T follicular helper cell (primary cell): ENCODE measurements at places on chromosomes 7 and 10.

DNA sequence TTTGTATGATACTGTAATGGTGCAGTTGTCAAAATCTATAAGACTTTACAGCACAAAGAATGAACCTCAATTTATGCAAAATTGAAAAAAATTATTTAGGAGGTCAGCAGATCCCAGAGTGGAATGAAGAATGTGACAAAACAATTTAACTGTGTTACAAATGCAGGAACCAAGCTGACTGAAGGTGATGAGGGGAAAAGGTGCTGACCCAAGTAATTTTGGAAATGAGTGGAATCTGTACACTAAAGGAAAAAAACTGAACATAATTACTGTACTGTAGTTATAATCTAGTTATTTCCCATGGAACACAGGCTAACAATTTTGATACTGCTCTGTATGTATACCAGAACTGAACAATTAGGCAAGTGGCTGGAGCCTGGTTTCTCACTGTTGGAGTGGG is 31.2 kb upstream of the ZCCHC24 start:
- no peak for DNase-seq

GRCh38 chr7:7802531-7802930 is 84.1 kb upstream of the RPA3 start:
- DNase-seq: no peak

DNA sequence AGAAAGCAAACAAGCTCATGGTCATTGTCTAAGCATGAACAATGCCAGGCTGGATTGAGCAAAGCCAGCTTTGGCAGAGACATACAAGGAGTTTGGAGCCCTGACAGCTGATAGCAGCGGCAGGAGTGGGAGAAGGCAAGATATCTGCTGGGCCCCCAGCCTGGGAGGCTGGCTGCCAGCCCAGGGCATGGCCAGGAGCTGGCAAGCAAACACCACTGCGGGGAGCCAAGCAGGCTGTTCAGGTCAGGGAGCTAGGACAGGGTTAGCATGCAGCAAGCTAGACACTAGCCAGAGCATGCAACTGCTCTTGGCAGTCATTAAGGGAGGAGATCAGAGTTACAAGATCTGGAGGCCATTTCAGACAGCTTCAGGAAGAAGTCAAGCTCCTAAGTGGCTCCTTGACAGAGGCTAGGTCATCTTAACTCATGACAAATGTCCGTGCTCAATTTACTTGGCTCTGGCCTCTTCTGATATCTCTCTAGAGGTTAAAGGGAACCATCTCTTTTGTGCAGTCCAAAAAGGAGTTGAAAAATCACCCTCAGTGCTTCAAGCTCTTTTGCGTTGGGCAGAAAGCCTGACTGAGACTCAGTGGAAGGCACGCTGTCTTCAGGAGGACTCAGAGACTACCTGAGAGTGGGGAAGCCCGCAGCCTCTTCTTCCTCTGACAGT is 436.8 kb upstream of the C7orf33 start:
- DNase-seq: no peak

DNA sequence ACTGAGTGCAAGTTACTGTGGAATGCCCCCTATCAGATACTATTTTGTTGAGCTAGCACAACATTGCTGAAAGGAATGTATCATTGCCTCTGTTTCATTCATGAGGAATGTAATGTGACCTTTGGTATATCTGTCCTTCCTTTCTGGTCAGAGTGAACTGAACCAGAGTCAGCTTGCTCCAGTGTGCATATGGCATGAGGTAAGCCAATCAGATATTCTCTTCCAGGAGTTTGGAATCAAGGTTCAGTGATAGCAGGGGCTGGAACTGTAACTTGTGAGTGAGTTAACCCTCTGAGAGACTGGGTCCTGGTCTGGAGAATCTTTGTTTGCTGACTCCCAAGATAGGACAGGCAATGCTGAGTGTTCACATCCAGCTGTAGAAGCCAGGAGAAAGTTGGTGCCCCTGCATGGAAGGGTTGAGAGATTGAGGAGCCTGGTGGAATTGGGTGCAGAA is 45.3 kb upstream of the OSBPL3 start:
- DNase-seq: no peak

DNA sequence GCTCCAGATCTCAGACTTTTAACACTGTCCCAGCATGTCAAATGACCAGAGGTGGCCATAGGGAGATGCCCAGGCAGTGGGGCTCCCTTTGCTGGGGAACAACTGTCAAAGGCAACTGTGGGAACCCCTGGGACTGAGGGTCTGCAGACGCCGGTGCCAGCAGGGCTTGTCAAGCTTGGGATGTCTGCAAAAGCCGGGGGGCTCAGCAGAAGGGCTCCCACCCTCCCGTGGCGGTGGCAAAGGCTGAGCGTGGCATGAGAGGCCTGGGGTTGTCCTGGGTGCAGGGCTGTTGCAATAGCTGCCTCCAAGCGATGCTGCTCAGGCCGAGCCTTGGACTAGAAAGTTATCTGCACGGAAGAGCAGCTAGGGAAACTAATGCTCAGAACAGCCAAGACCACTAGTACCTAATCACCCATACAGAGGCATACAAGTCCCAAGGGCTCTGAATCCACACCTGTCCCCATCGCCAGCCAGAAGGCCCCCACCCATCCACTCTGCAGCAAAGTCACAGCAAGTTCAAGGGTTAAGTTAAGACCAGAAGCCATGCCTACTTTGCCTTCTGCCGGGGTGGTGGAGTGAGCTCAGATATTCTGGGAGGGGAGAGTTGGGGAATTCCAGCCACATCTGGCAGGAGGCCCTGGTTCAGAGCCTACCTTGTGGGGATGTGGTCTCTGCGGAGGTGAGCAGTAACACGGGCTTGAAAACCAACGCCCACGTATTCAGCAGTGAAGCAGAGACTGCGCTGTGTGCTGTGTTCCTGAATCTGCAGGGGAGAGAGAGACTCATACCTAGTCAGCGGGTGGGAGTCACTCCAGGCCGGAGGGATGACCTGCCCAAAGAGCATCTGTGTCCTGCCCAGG is 4.6 kb downstream of the SH2B2 start:
- no peak for DNase-seq

DNA sequence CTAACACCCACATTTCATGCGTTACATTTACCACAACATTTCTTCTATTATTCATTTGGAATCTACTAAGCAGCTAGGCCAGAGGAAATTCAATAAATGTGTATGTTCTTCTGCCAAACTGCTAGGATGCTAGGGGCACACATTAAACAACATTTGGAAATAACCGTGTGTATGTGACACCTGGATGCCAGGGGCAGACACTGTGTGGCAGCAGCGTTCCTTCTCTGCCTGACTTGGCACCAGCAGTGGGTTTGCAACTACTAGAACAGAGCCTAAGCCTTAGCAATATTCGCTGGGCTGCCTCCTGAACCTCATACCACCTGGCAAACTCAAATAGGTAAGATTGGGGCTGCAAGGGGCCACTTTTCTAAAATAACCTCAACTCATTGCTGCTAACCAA is 182.1 kb downstream of the CHCHD3 start:
- DNase-seq: no peak

DNA sequence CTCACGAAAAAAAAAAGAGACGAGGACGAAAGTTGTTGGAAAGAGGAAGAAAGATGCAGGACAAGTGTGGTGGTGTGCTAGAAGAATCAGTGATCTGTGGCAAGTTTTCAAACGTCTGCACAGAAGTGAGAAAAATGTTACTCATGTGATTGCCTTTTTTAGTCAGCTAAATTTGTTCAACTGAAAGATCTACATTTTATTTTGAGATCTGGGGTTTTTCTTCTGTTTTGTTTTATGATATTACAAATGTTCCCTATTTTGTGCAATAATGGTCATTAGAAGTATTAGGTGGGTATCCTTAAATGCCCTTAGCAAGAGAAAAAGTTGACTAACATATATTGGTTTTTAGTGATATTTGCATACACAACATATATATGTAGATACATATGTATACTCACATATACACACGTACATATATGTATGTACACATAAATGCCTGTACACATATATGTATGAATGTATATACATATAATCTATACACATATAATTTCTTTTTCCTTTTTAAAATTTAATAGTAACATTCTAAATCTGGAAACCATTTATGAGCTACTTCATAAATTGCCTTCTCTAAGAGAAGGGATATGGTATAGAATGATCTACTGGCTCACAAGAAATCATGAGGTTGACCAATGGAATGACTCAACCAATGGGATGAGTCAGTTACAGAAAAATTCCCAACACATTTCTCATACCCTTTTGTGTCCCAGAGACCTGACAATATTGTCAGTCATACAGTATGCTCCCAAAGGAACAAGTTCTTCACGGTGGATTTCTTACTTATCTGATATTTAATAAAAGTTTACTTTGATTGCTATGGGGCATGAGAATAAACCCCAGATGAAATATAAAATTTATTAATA is 38.4 kb downstream of the SLC39A12 start:
- DNase-seq: no peak

DNA sequence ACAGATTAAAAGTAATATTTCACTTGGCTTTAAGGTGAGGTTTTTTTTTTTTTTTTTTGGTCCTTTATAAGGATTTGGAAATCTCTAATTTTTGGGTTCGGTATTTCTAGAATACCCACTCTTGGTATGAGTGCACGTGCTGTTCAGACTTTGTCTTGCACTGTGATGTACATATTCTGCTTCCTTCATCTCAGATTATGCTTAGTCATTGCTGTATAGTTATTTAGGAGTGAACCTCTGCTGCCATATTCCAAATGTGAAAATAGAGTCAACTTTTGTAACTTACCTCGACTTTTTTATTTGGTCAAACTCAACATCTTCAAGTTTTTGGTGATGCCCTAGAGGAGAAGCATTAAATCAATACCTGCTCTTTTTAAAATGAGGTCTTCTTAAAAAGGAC is 40.1 kb upstream of the HBP1 start:
- no peak for DNase-seq

DNA sequence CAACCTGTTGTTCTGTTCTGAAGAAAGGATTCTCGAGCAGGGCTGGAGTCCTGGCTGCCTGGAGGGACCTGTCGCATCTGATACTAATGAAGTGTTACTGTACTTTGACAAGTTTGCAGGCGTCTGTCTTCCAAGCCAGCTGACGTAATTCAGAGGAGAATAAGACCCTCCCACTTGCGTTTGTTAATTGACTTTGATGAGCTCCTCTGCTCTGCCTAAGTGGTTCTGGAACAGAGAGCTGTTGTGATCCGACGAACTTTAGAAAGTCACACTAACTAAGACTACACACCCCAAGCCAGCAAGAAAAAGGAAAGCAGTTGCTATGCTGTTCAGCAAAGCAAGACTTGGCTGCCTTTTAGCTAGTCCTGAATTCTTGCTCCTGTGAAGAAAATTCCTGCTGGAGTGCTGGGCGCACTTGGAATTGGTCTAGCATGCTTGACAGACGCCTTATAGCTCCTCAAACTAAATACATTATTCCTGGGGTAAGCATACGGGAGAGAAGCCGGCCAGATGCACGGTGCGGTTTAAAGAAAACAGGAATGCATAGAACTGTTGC is 200.3 kb downstream of the CACNB2 start:
- DNase-seq: no peak

- DNase-seq: no peak
These were observed 10.7 kb downstream of the CEP41 start for GRCh38 chr7:130430115-130430514.

DNA sequence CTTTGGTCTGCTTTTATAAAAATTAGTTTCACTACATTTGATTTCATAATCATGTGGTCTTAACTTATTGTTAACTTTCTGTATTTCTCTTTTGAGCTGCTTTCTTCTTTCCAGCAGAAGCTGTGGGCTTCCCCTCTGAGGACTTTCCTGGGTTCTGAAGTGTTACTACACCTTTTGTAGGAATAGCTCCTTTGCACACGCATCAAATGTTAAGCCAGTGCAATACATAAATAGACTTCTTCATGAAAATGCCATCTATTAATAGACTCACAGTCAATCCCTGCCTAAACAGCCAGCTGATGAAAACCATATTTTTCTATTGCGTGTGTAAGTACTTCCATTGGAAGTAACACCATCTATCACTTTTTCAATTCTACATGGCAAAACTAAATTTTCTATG is 1.5 kb downstream of the ABCB4 start:
- no peak for DNase-seq

- DNase-seq: no peak
These were observed 47.8 kb upstream of the LRRC17 start for GRCh38 chr7:102864958-102865357.

DNA sequence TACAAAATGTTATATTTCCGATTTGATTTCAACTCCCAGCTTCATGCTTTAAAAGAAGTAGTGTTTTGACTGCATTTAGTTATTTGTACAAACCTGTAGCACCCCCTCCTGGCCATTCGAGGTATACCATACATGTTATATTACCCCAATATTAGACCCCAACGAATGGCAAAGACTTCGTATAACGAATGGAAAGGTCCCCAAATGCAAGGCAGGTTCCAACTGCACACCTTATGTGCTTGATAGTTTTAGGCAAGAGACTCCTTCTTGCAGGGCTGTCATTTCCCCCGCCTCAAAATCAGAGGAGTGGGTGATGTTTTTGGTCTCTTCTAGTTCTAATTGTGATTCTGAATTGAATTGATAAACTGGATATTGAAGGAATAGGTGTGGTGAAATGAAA is 101.1 kb upstream of the TARP start:
- peak; percentile 38 for DNase-seq

DNA sequence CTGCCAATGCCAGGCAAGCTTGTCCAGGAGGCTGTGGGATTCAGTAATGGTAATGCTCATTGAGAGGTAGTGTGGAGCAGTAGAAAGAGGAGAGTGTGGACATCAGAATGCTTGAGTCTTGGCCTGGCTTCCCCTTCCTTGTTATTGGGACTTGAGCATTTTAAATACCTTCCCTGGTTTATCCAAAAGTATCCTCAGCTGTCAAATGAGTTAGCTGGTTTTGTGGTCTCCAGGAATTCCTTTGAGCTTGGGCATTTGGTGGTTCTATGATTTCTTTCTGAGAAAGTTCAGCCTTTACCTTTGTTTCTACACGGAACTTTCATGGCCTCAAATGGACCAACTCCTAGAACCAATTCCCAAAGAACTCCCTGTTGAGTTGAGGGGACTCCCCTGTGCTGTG is 264.3 kb downstream of the PTEN start:
- DNase-seq: no peak

GRCh38 chr10:60652628-60653027 is 125.7 kb upstream of the CDK1 start:
- no peak for DNase-seq

DNA sequence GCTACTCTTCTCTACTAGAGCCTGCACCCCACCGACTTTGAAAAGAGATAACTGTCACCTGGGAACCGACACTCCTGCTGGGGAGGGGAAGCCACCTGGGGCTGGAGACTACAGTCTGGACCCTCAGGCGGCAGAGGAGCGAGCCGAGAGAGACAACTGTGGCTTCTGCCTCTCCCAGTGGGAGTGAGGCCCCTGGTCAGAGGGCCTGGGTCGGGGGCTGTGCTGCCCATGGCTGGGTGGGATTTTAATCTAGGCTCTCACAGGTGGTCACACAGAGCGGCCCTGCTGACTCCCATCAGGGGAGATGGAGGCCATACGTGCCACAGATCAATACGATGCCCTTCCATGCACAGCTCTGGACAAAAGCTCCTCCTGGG is 372.1 kb downstream of the DNAJB6 start:
- DNase-seq: no peak

- no peak for DNase-seq
These were observed 15.8 kb downstream of the BTBD16 start for GRCh38 chr10:122286867-122287266.

- no peak for DNase-seq
These were observed 219.8 kb downstream of the NEBL start for GRCh38 chr10:20677340-20677739.
